ENCODE measurements at places on chromosomes 3 and 15.

DNA sequence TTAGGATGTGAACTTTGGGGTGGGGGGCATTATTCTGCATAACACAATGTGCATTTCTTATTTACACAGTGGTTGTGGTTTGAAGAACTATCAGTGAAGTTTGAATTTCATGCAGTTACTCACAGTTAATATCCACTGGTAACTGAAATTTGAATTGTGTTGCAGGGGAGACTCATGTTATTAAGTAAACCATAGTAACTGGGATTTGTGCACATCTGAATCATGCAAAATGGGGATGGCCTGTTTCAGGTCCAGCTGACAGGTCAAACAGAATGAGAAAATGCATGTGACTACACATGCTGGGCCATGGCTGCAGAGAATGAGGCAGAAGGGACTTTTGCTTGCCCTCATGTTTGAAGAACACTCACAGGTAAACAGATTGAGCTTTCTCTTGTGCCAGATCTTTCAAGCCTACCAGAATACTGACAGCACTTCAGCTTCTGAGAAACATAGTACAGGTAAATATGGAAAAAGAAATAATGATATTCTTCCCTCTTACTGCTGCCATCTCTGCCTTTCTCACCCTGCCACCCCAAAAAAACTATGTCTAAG, 115.0 kb downstream of the POLQ start:
- no peak for DNase-seq

DNA sequence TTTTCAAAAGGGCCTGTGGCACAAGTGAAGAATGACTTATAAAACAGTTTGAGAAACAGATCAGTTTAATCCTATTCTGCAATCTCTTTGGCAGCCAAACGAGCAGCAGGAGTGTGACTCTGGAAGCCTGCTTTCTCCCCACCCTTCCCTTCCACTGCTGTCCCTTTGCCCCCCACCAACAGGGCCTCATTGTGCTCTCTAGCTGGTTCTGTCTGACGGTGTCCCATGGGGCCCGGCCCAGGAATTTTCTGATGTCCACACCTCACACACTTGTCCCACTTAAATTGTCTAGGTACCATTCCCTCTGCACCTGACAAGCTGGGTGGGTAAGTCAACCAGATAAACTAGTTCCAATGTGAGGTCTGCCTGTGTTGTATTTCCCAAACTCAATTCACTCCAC, 16.4 kb downstream of the SLCO2A1 start:
- DNase-seq = peak; percentile 37

GRCh38 chr15:68348606-68349005, 71.1 kb downstream of the FEM1B start:
- no peak for DNase-seq

DNA sequence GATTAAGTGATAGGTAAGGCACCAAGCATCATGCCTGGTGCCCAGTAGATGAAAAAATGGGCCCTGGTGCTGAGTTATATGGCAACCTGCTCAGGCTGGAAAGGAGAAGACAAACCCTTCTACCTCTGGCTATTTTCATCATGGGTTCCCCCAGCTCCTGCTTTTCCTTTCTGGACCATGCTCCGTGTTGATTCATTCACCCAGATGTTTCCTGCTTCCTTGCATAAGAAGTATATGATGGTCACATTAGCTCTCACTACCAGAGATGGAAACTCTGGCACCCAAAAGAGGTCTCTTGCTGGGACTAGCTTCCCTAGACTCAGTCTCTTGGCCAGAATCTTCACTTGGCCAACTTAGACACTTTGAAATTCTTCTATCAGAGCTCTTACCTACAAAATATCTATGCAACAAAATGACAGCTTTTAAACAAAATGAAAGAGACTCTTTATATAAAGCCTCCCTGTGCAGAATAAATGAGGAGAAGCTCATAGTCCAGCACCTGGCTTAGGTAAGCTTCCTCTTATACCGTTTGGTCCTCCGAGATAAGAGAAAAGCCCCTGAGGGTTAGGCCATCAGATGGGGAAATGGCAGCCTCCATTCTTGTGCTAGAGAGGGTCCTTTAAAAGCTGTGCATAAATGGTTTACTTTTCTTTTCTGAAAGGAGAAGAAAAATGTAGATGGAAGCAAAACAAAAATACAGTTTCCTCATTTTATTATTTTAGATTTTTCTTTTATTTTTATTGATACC, 46.8 kb upstream of the MCF2L2 start:
- no peak for DNase-seq

DNA sequence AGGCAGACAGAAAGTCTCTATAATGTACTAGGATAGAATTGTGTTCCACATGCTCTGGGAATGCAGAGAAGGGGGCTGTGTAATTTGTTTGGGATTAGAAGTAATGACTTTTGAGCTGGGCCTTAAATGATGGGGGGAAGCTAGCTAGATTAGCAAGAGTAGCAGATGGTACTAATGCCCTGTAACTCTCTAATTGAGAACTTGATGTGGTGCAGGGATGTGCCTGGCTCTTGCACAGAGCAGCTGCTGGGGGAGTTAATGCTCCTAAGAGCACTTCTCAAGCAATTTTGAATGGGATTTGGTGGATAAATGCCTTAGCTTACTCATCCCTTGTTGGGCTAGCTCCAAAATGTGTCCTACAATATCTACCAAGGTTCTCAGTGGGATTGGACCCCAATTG, 12.4 kb upstream of the SYN2 start:
- DNase-seq = no peak

All from left forelimb (tissue), 1 donor.